Common myeloid progenitor, CD34-positive (primary cell): ENCODE measurements at places on chromosomes 13 and 19.
A peak's percentile ranks its signal among the peaks of the same experiment; 100 is the strongest.

GRCh38 chr13:108082481-108082880, 132.9 kb downstream of the LIG4 start:
- DNase-seq, result no peak

DNA sequence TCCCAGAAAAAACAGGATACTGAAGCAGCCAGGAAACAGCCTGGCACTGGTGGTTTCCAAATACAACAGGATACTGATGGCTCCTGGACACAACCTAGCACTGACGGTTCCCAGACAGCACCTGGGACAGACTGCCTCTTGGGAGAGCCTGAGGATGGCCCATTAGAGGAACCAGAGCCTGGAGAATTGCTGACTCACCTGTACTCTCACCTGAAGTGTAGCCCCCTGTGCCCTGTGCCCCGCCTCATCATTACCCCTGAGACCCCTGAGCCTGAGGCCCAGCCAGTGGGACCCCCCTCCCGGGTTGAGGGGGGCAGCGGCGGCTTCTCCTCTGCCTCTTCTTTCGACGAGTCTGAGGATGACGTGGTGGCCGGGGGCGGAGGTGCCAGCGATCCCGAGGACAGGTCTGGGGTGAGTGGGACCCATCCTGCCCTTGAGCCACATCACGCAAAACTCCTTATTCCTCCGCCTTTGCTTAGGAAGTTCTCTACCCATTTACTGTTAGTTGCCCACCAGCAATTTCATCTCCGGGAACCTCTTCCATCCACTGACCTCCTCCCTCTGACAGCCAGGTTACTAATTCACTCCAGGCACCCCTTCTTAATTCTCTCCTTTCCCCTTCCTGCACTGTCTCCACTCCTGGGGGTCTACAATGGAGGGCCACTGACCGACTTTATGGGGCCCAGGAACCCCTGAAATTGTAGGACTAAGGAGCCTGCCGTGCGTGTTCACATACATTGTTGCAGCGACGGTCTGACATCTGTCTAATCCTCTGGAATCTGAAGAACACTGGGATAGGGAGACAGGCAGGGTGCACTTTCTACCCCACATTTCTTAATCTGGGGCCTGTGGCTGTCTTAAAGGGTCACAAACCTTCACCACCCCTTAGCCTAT, 1.2 kb downstream of the ITPKC start:
- no peak for DNase-seq

DNA sequence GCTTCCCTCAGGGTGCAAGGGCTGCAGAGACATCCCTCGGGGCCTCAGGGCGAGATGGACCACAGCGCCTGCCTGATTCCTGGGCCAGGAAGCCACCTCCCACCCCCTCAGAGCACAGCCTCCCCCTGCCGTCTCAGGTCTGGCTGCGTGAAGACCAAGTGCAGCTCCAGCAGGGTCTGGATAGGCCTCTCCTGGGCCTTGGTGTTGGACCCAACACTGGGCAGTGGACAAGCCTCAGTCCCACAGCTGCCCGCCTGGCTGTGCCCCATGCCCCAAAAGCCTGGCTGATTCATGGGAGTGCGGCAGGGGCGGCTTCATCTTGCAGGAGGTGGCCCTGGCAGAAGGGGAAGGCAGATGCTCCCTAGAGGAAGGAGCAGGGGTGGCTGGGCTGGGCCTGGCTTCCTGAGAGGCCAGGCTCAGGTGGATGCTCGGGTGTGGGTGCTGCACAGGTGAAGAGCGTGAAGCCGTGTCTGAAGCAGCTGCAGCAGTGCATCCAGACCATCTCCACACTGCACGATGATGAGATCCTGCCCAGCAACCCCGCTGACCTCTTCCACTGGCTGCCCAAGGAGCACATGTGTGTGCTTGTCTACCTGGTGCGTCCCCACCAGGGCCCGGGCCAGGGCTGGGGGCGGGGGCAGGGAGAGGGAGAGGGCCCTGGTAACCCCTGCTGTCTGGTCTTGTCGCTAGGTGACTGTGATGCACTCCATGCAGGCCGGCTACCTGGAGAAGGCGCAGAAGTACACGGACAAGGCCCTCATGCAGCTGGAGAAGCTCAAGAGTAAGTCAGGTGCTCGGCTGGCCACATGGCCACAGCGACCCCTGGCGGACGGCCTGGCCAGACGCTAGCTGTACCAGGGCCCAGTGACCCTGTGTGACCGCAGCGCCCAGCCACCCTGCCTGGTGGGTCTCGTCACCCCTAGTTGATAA, 21.7 kb downstream of the MAU2 start:
- no peak for DNase-seq

DNA sequence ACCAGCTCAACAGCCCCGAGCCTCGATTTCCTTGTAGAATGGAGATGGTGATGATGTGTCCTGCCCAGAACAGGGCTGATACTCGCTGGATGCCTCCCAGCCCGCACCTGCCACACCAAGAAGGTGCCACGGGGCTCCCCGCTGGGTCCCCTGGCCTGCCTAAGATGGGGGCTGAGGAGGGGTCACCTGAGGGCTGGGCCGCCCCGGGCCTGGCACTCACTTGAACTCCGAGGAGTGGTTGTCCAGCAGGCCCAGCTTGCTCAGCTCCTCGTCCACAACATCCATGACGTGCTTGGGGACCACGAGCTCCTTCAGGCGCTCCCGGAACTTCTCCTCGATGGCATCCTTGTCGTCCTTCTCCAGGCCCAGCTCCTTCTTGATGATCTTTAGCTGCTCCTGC, 14.4 kb downstream of the LONP1 start:
- no peak for DNase-seq

GRCh38 chr19:54707962-54708361, 16.3 kb upstream of the KIR3DL3 start:
- peak; percentile 68 for DNase-seq

- peak; percentile 75 for DNase-seq
Measured at GRCh38 chr13:59461411-59461810, 702.3 kb downstream of the DIAPH3 start.

DNA sequence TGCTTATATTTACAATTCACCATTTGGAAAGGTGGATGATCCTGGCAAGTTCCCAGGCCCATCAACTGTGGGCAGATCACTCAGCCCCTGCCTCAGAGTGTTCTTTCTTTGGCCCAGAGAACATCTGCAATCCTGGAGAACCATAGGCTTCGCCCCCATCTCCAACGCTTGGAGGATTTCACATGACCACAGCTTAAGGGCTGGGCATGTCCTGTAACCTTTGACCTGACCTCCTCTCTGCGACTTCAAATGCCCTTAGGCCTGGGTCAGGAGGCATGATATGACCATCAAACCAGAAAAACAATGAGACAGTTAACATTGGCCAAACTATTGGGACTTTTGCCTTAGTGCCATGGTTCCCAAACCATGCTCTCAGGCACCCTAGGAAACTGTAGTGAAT, 7.2 kb upstream of the MBNL2 start:
- no peak for DNase-seq

DNA sequence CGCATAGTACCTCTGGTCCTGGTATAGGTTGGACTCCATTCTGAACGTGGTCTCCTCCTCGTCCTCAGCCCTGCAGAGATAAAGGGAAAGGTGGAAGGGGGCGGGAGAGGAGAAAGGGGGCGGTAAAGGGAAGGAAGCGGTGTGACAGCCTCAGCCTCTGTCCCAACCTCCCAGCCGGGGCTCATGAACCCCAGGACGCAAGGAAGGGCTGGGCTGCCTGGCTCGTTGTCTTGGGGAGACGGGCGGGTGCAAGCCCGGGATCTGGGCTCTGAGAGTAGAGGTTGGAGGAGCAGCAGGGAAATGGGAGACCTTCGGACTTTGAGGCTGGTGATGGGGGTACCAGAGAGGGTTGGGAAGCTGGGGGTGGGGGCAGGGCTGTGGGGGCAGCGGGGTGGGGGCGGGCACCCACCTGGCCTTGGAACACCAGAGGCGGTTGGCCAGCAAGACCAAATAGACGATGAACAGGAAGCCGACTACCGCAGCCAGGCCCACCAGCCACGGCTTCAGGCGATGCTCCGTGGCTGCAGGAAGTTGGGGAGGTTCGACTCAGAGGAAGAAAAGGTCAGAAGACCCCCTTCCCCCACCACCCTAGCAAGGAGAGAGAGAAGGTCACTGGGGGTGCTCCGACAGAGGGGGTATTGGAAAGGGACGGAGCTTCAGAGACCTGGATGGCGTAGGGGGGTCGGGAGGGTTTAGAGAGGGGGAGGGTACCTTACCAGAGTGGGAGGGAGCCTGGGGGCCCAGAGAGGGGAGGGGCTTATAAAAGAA, 1.7 kb downstream of the SMIM24 start:
- DNase-seq, result peak; percentile 67

GRCh38 chr19:8573316-8573715, 3.9 kb downstream of the MYO1F start:
- no peak for DNase-seq

DNA sequence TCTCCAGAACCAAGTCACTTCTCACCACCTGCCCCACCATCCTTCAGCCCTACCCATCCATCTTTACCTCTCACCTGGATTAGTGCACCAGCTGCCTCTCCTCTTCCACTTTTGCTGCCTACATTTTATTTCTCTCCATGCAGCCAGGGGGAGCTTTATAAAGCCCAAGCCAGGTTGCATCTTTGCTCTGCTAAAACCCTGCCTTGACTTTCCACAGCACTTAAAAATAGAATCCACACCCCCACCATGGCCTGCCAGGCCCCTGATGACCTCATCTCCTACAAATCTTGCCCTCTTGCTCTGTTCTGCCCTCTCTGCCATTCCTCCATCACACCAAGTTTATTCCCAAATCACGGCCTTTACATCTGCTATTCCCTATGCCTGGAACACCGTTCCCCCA, 1.8 kb downstream of the HOOK2 start:
- DNase-seq, result peak; percentile 68

GRCh38 chr13:28250542-28250941, 112.2 kb downstream of the PAN3 start:
- no peak for DNase-seq

GRCh38 chr13:94658926-94659597, 53.3 kb downstream of the SOX21 start:
- DNase-seq, result no peak

DNA sequence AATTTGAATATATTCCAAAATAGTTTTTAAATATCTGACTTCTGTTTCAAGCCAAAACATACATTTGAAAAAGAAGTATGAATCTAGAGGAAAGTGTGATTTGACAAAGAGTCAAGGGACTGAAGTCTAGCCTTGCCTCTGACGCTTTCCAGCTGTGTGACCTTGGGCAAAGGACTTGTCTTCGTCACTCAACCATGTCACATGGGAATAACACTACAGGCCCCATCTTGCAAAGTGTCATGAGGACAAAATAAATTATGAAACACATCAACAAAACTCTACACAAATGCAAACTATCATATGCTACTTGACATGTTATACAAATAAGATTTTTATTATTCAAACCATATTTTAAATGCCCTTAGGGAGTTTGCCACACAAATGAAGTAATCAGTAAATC, 73.0 kb downstream of the CYSLTR2 start:
- no peak for DNase-seq

- no peak for DNase-seq
Measured at GRCh38 chr19:10478476-10478875, 24.7 kb downstream of the KEAP1 start.

DNA sequence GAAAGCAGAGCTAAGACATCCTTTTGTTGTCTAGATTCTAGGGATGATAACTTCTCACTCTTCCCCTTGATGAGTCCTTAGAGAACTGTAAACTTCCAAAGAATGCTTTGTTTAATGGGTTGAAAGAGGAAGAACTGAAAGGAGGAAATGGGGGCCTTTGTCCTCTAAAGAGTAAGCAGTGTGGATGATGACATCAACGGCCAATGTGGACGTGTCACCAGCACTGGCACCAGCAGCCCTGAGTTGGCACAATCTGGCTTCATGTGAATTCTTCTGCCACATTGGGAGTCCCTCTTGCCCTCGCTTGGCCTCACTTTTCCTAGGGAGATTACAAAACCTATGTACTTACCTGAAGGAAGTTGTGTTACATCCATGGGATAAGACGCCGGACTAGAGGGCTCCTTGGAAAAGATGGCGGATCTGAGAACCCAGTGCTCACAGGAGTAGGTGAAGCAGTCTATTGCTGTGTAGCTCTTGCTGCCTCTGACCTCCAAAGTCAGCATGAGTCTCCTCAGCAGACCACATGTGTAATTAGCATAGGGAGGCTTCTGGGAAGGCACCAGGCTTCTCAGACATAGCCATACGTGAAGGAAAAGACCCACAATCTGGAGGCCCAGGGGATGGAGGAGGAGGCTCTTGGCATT, 62.8 kb downstream of the RGCC start:
- no peak for DNase-seq

GRCh38 chr13:85287528-85287927, 511.7 kb downstream of the SLITRK6 start:
- DNase-seq, result peak; percentile 16

DNA sequence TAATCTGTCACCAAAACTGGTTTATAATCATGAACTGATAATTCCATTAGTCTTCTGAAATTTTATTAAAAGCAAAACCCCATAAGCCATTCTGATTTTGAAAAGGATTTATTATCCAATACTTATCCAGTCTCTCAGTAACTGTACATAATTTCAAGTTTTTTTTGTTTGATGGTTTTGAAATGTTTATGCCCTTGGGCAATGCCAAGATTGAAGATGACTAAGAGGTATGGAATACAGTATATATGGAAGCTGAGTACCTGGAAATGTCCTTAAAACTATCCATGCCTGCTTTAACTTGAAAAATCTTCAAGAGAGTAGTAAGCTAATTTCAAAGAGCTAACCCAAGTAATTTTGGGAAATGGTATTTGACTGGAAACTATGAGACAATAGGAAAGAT, 1.8 kb upstream of the NEK5 start:
- no peak for DNase-seq

- DNase-seq, result no peak
Measured at GRCh38 chr13:34308725-34309124, 490.8 kb downstream of the RFC3 start.

DNA sequence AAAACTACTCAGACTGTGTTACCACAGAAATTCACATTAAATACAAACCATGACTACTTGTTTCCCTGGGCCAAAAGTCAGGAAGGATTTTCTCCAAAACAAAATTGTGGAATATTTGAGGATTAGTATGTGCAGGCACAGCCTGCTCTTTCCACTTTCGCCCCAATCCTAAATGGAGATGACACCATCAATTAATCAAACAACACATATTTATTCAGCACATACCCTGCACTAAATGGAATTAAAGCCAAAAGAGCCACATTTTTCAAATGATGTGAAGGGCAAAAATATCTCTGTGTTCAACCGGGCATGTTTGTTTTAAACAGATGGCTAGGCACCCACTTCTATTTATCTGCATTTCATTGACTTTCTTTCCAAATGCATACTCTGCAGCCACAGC, 523.1 kb downstream of the DCT start:
- DNase-seq, result no peak
